GM06990 (cell line): ENCODE measurements at places on chromosomes 3 and 15.

DNA sequence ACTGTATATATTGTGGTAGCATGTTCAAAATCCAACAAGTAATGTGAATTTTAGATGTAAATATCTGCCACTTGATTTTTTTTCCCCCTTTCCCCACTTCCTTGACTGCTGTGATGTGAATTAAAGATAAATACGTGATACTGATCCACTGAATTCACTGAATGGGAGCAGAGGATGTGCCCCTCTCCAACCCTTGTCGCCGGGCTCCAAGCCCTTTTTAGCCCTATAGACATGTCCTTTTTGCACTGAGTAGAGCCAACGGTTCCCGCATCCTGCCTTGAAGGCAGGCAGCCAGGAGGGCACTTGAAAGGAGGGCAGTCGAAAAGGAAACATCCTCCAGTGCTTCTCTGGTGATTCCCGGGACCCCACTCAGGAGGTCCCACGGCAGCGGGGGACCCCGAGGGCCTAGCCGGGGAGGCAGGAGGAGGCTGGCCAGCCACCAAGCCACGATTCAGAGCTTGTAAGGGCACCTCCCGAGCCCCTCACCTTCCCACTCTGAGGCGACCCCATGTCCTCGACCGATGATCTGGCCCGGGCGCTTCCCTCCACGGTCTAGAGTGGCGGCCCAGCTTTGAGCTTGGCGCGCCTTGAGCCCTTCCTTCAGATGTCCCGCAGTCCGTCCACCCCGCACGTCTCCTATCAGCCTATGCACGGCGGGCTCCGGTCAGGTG, 901 bp upstream of the MANF start:
- no peak for DNase-seq

GRCh38 chr3:53709860-53710674, 136.2 kb downstream of the CHDH start:
- peak; percentile 58 for DNase-seq

GRCh38 chr15:99307735-99308134, 56.5 kb downstream of the LRRC28 start:
- DNase-seq = no peak

- DNase-seq = no peak
Measured at GRCh38 chr3:181637056-181637455, 74.7 kb upstream of the SOX2 start.

DNA sequence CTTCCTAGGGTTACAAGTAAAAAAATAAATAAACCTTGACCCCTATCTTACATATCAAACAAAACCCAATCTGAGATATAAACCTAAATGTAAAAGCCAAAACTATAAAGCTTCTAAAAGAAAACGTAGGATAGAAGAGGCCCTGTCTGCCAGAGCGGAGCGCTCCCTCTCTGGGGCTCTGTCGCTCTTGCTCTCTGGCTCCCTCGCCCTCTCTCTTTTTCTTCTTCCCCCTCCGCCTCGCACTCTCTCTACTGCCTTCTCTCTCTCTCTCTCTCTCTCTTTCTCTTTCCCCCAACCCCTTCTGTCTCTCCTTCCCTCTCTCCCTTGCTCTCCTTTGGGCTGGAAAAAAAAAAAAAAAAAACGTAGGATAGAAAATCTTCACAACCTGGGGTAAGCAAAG, 21.6 kb downstream of the RYK start:
- DNase-seq = no peak

DNA sequence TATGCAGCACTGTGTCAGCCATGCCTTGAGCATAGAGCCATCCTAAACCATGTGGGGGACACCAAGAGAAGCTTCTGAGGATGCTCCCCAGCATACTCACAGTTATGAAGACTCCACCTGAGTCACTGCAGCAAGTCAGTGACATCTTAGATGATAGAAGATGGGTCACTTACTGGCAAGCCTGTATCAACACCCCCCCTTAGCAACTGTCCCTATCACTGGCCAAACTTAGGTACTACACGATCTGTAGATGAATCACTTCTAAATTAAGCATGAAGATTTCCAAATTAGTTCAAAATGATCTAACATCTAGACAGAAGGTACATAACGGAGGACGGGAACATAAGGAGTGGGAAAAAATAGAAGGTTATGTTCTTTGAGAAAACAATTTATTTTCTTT, 13.2 kb upstream of the LMCD1 start:
- DNase-seq = no peak

- no peak for DNase-seq
Measured at GRCh38 chr3:82259994-82260393, 498.5 kb upstream of the GBE1 start.

DNA sequence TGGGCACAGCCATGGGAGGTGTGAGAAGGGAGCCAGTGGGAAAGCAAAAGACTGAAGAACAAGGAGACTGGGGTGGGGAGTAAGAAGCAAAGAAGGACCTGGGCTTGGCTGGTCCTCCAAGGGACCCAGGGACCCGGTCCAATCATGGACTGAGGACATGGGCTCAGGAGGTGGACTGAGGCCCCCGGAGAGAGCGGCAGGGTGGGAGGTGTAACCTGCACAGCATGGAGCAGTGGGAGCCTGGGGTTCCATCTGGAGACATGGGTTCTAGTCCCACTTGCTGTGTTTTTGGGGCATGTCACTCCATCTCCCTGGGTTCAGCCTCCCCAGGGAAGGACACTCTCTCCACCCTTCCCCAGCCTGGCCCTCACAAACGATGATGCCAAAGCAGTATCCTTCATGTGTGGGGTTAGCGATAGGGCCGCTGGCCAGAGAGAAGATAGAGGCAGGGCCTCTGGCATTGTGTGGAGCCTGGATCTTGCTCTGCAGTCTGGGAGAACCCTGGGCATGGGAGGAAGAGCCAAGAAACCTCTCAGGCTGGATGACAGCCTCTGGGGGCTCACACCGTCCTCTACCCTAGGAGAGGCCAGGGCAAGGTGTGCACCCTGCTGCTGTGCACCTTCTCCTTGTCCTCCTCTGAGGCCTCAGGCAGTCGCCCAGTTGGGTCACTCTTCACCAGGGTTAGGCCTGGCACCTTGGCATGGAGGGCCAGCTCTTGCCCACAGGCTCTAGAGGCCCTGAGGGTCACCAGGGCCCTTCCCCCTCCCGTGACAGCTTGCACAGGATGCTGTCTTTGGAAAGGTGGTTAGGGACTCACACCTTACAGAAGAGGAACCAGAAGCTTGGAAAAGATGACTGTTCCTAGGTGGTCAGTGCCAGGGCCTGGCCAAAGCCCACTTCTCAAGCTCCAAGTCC, 26.0 kb downstream of the FBXW12 start:
- DNase-seq = no peak

- no peak for DNase-seq
Measured at GRCh38 chr3:127012091-127012490, 29.2 kb downstream of the PLXNA1 start.

- DNase-seq = no peak
Measured at GRCh38 chr15:66144978-66145725, 108.4 kb downstream of the MEGF11 start.

DNA sequence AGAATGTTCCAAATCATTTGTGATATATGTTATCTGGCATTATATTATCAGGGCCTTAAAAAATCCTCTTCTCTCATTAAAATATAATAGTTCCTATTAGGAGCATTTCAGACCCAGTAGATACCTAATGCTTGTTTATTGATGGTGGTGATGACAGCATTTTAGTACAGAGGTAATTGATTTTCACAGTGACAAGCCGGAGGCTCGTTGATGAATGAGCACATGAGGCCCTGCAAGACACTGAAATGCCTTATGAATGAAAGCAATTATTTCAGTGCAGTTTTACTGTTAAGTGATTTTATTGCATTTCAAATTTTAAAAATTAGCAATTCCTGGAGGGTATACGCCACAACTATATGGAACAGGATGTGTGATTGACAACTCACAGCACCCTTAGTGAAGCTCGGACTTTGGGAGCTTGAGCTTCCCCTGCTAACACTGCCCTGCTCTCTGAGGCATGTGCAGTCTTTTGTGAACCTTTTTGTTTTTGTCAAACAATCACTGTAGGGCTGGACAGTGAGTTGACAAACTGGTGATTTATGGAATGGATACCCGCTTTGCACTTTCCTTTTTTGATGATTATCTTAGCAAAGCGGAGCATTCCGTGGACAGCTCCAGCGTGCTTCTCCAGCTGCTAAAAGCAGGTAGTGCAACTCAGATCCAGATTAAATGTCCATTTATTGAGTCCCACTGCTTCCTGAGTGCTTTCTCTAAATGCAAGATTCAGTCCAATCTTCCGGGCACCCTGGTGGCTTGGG, 187.0 kb upstream of the ATP10A start:
- DNase-seq = no peak

DNA sequence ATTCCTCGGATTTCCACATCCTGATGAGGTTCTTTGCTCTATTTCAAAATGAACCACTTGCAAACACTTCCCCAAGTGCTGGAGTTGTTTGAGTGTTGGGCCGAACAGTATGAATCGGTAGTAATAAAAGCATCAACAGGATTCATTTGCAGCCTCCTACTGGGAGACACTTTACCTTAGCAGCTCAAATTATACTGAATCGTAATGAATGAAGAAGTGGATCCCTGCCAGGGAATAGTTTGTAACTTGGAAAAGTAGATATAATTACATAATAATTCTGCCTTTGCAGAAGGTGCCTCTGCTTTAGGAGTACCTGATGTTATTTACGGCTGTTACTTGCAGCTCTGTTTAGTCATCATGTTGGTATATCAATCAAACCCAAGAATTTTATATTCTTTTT, 669.1 kb downstream of the CADM2 start:
- no peak for DNase-seq

DNA sequence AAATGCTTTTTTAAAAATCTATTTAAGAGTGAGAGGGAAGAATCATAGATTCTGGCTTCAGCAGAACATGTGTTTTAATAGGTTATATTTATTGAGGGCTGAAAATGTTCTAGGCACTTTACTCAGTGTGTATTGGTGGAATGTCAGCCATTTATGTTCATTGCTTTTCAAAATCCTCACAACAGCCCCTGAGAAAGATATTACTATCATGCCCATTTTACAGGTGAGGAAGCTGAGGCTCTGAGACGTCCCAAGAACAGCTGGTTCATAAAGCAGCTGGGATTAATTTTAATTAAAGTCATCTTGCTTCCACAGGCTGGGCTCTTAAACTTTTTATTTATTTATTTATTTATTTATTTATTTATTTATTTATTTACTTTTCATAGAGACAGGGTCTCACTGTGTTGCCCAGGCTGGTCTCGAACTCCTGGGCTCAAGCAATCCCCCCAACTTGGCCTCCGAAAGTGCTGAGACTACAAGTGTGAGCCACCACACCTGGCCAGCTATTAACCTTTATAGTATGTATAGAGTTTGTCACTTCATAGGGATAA, 364.6 kb downstream of the SHQ1 start:
- no peak for DNase-seq

GRCh38 chr3:94440767-94441493, 378.1 kb downstream of the NSUN3 start:
- DNase-seq = no peak

- DNase-seq = no peak
Measured at GRCh38 chr15:52680041-52680391, 828 bp upstream of the ATOSA start.

DNA sequence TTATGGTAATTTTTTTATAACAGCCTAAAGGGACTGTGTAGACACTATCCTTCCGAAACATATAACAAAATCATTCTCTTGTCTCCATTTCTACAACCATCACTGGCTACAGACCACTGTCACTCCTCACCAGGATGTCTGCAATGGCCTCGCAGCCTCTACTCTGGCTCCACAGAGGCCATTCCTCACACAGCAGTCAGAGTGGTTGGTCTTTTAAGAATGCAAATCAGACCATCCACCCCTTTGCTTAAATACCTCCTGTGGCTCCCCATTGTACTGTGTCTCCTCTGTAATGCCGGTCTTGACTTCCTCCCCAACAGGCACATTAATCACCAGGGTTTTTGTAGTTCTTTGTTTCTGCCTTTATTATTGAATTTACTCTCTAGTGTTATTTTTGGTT, 344.8 kb downstream of the ERC2 start:
- no peak for DNase-seq

GRCh38 chr3:17795711-17796110, 53.3 kb upstream of the TBC1D5 start:
- DNase-seq = no peak

GRCh38 chr15:60152386-60152785, 148.3 kb downstream of the FOXB1 start:
- no peak for DNase-seq

DNA sequence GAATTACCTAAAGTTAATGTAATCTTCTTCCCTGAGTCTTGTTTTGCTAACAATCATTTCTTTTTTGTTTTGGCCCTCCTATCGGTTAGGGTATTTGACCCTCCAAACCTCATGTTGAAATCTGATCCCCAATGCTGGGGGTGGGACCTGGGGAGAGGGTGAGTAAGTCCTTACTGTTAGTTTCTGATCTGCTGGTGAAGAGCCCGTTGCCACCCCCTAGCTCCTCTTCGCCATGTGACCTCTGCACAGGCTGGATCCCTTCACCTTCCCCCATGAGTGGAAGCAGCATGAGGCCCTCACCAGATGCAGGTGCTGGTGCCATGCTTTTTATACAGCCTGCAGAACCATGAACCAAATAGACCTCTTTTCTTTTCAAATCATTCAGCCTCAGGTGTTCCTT, 62.8 kb upstream of the ADCY5 start:
- DNase-seq = no peak

DNA sequence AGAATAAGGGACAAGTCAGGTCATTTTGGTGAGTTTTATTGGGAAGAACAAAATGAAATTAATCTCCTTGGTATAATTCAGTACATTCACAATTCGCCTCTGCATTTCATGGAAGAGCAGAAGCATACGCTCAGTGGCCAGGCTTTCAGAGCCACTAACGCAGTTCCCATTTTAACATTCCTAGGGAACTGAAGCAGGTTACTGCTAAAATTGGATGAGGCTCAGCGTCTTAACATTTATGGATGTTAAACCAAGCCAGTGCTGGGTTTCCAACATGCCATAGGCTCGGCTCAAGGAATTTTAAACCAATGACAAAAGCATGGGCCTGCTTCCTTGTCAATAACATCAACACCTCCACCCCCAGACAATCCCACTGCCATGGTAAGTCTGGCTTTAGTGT, 172.7 kb upstream of the PRICKLE2 start:
- DNase-seq = no peak

DNA sequence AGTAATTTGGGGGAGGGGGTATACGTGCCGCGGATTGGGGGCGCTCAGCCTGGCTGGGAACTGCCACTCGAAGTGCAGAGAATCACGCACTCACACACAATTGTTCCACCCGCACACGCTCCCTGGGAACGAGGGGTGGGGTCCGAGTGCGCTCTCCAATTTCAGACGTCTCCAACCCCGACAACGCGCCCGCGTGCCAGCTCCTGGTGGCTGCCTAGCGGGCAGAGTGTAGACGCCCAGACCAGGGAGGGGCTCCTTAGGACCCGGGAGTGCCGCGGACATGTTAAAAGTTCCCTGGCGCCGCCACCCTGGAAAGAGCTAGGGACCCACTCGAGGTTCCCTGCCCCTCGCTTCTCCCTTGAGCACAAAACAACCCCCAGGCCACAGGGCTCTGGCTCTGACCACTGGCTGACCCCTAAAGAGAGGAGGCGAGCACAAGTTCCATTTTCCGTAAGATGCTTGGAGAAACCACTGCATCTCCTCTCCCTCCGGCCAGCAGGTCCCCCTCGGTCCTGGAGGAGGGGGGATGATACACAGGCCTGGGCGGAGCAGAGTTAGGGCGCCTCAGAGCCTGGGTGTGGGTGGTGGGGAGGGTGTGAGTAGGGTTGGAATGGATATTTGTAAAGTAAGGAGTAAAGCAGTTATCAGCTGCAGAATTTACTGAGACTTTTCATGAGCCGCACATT, 894 bp upstream of the ANKRD63 start:
- DNase-seq = no peak
